CMK (cell line): ENCODE measurements at places on chromosomes 16 and 17.

- peak; percentile 15 for DNase-seq
Measured at GRCh38 chr16:21083729-21084268, 66.8 kb downstream of the DNAH3 start.

DNA sequence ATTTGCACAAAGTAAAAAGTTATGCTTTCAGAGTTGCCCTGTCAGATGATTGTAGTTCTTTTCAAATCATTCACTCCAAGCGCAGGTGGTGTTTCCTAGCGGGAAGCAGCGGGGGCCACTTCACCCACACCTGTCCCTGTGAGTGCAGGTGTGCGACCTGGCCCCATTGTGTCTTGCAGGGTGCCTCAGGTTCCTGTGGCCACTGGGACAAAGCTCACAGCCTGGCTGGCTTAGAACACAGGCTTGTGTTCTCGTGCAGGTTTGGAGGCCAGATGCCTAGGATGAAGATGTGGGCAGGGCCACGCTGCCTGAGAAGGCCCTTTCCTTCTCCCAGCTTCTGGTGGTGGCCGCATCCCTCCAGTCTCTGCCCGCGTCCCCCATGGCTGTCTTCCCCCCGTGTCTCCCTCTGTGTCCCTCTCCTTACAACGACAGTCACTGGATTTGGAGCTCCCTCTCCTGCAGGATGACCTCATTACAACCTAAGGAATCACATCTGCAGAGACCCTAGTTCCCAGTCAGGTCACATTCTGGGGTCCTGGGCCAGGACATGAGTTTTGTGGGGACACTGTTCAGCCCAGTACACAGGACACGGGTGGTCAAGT is 90.5 kb downstream of the NPIPB11 start:
- no peak for DNase-seq

GRCh38 chr17:69729944-69730343 is 315.4 kb downstream of the MAP2K6 start:
- DNase-seq = no peak

- no peak for DNase-seq
Measured at GRCh38 chr17:77279448-77280303, 138.9 kb downstream of the SEC14L1 start.

DNA sequence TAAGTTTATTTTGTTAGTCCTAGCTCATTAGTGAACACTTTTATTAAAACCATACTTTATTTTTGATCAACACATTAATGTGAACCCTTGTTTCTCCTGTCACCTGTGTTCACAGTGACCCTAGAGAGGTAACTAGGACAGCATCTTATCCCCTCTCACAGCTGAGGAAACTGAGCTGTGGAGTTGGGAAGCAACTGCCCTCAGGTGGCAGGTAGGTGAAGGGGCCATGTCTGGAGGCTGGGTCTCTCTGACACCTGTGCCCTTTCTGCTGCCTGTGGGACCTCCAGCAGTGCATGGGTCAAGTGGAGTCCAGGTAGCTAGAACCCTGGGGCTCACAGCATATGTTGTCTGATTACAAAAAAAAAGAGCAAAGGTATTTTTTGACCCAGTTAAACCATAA is 22.9 kb upstream of the SLC12A3 start:
- no peak for DNase-seq

GRCh38 chr16:62642677-62643076 is 606.4 kb upstream of the CDH8 start:
- no peak for DNase-seq

GRCh38 chr16:22089910-22090309 is 2.4 kb upstream of the VWA3A start:
- no peak for DNase-seq

GRCh38 chr16:74315059-74315458 is 18.4 kb downstream of the PSMD7 start:
- no peak for DNase-seq

GRCh38 chr16:12235110-12235509 is 258.6 kb downstream of the SNX29 start:
- DNase-seq = no peak

GRCh38 chr16:27152801-27153200 is 50.5 kb upstream of the KDM8 start:
- no peak for DNase-seq

DNA sequence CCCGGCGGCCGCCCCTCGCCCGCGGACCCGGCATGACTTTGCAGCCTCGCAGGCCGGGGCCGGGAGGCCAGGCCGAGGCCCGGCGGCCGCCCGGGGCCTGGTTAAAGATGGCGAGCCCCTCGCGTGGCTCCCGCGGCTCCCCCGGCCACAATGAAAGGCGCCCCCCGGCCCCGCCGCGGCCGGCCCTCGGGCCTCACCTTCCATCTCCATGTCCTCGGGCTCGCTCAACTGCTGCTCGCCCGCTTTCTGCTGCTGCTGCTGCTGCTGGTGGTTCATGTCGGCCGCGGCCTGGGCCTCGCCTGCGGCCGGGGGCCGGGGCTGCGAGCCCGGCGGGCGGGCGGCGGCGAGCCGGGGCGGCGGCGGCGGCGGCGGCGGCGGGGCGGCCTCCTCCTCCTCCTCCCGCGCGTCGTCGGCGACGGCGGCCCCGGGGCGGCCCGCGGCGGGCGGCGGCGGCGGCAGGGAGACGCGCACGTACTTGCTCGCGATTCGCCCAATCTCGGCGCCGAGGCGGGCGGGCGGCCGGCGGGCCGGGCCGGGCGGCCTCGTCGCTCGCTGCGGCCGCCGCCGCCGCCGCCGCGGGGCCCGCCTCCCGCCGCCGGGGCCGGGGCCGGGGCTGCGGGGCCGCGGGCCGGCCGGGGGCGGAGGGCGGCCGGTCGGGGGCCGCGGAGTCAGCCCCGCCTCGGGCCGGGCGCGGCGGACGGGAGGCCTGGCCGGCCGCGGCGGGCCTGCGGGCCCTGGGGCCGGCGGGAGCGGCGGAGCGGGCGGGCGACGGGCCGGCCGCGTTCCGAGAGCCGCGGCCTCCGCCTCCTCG is 491 bp downstream of the USP7 start:
- no peak for DNase-seq

DNA sequence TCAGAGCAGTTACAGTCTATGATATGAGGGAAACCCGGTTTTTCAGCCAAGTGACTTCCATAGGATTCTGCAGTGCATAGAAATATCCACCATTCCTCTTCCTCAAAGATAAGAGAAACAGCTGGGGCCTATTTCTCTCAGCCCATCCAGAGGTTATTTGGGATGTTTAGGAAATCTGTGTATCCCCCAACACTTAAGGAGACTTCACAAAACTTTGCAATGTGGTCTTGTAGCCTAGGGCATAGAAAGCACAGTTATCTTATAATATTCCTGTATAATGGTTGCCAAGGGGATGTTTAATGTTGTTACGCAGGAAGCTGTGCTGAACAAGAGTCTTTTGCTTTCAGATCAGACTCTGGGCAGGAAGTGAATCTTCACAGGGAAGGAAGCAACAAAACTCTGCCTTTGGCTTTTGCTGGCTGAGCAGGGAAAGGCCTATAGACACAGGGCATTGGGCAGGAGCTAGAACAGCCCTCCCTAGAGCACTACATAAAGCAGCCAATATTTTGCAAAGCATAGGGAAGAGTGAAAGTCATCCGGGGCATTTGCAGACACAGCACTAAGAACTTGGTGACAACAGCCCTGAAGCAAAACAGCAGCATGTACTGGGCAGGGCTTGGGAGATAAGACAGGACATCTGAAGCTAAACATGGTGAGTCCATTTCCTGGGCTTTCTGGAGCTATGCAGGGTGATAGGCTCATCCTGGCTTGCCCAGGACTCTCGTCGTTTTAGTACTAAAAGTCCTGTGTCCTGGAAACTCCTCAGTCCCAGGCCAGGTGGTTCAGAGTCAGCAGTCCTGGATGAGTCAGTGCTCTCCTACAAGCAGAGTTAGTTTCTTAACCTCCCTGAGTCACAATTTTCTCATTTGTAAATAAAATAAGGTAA is 18.7 kb upstream of the BEAN1 start:
- DNase-seq = no peak

DNA sequence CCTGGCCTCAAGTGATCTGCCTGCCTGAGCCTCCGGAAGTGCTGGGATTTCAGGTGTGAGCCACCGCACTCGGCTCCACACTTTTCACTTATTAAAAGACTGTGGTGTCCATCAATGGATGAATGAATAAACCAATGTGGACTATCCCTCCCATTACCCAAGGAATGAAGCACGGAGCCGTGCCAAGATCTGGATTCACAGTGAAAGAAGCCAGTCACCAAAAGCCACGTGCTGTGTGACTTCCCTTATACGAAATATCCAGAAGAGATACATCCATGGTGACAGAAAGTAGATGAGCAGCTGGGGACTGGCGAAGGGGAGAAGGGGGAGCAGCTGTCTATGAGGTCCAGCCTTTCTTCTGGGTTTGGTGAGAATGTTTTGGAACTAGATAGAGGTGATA is 48.2 kb upstream of the STH start:
- no peak for DNase-seq

GRCh38 chr16:56547120-56547948 is 17.5 kb upstream of the MT4 start:
- no peak for DNase-seq

DNA sequence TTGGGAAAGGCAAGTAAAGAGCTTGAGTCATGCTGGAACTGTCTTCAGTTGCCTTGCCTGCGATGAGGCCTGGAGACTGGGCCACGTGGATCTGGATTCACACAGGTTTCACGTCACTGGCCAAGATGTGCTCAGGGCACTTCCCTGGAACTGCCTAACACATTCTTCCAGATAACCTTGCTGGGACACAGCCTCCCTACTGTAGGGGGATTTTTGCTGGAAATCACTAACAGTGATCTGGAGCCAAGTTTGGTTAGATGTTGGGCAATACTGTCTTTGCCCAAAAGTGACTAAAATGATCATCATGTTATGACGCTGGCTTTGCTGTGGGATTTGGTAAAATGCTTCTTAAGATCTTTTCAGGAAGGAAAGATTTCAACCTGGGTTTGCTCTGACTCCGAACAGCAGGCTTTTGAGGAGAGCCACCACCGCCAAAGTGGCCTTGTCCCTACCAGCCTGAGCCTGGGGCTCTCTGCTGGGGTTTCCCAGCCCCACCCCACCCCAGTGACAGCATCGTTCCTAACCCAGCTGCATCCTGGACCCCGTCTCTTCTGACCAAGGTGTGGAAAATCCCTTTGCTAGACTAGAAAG is 14.7 kb downstream of the C1QTNF1 start:
- DNase-seq = no peak

DNA sequence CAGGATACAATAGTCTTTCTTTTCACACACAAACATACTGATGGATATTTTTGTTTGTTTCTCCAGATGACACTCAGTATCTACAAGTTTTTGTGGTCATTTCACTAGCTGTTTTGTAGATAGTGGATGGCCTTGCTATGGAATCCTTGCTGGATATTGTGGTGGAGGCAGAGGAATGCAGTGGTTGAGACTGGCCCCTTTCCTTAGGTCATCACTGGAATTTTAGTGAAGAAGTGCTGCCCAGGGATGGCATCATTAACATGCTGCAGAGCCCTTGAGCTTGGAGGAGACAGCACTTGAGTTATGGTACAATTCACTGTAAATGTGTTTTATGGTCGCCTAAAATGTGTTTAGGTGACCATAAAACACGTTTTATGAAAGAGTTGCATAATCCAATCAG is 455.9 kb upstream of the HSBP1 start:
- no peak for DNase-seq

GRCh38 chr17:60971515-60972369 is 294.1 kb downstream of the BCAS3 start:
- DNase-seq = no peak

GRCh38 chr17:41392278-41392677 is 5.1 kb downstream of the KRT31 start:
- no peak for DNase-seq

DNA sequence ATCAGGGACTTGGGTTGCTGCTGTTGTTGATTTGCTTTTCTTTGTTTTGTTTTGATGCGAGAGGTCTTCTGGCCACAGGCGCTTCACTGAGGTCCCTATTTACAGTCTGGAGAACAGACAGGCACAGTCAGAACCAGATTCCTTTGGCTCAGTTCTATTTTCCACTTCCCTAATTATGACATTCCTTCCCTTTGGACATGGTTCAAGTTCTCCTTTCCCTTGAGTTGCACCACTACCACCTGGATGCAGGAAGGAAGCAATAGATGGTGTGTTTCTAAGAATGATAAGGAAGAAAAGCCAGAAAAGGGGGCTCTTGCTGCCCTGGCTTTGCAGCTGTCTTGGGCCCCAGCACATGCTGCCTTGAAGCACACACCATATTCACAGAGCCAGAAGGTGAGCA is 160.6 kb downstream of the MAF start:
- no peak for DNase-seq

DNA sequence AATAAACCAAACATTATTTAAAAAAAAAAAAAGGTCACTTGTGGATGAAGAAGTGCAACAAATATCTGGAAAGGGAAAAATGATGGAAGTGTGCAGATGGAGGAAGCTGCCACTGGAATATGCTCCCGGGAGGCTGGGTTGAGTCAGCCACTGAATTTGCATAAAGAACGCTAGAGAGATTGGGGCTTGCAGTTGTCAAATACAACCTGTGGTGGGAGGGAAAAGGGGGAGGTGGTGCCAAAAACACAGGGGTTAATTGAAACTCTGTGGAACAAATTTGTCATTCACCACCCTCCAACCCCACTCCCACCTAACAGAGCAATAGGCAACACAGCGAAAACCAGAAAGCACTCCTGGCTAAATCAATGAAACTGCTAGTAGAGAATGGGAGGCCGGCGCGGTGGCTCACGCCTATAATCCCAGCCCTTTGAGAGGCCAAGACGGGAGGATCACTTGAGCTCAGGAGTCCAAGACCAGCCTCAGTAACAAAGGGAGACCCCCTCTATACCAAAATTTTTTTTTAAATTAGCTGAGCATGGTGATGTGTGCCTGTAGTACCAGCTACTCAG is 37.6 kb upstream of the RPL38 start:
- DNase-seq = no peak

DNA sequence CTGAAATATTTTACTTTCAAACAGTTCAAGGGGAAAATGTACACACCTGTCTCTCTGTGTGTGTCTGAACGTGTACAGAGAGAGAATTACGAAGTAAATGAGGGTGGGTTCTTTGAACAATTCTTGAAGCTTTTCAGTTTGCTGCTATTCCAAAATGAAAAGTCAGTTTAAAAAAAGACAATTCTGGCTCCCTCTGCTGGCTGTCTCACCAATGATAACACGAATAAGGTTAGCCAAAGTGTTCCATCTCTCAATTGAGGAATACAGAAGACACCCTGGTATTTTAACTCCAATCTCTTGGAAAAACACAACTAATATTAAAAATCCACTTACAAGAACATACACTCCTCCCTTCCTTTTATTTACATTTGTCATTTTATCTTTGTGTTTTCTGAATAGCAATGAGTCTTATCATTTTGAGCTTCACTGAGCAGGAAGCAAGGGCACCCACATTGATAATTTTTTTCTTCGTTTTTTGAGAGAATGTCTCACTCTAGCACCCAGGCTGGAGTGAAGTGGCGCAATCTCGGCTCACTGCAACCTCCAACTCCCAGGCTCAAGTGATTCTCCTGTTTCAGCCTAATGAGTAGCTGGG is 20.5 kb downstream of the EFTUD2 start:
- DNase-seq = no peak
